Activated T-helper 1 cell treated with Interleukin-2 at 50 U/mL for 16 hours (primary cell): ENCODE measurements at places on chromosomes 16 and 17.

DNA sequence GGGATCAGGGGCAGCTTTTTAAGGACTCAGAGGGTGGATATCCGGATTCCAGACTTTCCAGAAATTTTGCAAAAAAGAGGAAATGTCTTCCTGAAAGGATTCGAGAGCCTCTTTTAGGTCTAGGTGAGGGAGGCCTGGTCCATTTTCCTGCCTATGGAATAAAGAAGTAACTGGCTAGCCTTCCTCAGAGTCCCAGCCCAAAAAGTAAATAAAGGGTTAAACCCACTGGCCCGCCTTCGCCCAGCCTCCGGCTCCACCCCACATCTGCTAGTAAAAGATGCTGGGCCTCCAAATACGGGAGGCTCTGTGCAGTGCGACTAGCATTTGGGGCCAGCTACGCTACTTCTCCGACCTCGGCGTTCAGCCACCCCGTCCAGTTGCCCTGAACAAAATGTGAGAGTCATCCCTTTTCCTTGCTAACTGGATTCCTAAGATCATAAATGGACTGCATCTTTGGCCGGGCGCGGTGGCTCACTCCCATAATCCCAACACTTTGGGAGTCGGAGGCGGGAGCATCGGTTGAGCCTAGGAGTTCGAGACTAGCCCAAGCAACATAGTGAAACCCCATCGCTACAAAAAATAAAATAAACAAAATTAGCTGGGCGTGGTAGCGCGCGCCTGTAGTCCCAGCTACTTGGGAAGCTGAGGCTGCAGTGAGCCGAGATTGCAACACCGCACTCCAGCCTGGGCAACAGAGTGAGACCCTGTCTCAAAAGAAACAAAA is 824 bp upstream of the MPP2 start:
- peak; percentile 12 for DNase-seq

DNA sequence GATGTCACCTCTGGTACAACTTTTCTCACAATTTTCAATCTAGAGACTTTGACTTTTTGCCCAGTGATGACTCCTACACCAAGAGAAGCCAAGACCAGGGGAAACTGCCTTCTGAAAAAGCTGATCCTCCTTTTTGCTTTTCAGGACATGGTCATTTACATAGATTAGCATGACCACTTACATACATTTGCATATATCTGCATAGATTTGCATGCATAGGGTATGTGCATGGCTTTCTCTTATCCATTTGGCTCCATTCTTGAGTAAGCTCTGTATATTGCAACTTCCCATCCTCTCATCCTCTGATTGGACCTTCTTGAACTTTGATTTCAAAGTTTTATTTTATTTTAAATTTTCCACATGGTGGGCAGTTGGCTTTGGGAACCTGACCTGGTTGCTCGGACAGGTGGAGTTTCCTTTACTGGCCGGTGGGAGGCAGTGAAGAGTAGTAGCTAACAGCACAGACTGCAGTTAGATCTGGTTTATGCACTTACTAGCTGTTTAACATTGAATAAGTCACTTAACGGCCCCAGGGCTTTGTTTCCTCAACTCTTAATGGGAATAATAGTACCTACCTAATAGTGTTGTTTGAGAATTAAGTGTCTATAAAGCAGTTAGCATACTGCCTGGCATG is 92.9 kb downstream of the GPR139 start:
- DNase-seq, result no peak

GRCh38 chr16:66045626-66046025 is 320.9 kb upstream of the CDH5 start:
- no peak for DNase-seq

DNA sequence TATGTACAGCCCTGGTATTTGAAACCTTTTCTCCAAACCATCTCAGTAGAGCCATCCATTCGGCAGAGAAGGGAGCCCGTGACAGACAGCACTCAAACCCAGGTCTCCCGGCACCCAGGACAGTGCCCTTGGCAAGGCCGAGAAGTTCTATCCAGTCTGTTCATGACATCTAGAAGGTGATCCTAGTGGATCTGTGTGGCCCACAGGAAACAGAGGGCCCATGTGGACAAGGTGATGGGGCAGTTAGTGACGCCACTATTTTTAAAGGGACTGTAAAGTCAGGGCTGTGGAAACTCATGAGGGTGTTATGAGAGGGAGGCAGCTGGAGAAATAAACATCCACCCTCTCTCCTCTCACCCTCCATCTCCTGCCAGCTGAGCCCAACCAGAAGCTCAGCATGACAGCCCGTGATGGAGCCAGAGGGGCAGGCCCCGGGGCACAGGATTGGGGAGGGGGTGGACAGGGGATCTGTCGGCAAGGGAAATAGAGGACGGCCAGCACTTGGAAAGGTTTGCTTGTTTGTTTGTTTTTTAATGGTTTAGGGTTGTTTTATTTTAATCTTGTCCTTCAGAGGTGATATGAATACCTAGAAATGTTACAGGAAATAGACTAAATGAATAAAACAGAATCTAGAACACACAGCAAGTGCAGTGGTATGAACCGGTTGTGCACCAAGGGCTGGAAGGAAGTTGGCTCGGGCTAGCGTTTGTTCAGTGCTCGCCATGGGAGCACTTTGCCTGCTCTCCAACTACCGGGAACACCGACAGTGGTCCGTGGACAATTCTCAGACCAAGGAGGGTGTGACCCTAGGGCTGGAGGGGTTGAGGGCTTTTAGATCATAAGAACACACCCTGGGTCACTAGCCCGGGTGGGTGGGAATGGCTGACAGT is 17.1 kb downstream of the MYLK3 start:
- DNase-seq, result no peak
